Hypothalamus (tissue), 51 donors: ENCODE measurements at places on chromosomes 3 and 15.

DNA sequence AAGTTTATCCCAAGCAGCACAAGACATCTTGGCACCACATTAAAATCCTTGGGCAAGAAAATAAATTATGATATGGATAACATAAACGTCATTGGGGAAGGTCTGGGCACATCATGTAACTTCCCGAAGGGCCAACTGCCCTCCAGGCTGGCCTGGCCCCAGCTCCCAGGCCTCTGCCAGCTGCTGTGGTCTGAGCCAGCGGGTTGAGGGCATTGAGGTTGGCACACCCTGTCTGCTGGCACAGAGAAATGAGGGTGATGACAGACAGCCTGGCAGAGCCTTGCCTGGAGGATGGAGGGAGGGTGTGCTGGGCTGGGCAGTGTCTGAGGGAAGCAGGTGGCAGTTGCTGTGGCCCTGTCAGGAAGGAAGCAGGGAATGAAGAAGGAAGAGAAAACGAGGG lies 3.3 kb upstream of the RBSN start:
- peak; percentile 71 for DNase-seq

- DNase-seq = no peak
These were observed 540.2 kb downstream of the NAALADL2 start for GRCh38 chr3:175399156-175399840.

GRCh38 chr15:62407216-62407615 lies 242.1 kb upstream of the C2CD4B start:
- DNase-seq = no peak

- no peak for DNase-seq
These were observed 62.8 kb downstream of the SGO1 start for GRCh38 chr3:20123131-20123652.

DNA sequence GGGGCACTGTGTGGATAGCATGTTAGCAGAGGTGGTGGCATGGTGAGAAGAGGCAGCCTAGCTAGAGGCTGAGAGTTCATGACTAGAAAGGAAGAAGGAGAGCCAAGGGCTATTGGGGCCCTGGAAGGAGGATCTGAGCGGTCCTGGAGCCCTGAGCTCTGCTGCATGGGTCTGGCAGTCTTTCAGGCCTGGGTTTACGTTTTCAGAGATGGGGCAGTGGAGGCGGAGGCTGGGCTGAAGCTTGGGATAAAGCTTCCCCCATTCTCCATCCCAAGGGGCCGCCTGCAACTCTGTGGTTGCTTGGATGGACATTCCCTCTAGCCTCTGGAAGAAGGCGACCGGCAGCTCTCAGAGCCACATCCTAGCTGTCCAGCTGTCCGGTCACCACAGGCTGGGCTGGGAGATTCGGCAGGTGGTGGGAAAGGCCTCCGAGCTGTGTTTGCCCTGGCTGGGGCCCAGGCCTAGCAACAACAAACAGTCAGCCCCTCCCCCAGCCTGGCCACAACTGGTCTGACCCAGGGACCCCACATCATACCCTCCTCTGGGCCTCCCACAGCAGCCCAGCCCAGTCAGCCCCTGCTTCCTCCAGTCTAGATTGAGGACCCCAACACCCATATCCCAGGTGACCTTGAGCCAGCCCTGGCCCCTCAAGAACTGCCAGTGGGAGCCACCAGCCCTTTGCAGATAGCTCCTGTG lies 1.8 kb upstream of the SLC38A3 start:
- no peak for DNase-seq

- DNase-seq = no peak
These were observed 49.8 kb downstream of the ST3GAL6 start for GRCh38 chr3:98812851-98813374.

- no peak for DNase-seq
These were observed 648.7 kb upstream of the DPPA4 start for GRCh38 chr3:109985943-109986555.

DNA sequence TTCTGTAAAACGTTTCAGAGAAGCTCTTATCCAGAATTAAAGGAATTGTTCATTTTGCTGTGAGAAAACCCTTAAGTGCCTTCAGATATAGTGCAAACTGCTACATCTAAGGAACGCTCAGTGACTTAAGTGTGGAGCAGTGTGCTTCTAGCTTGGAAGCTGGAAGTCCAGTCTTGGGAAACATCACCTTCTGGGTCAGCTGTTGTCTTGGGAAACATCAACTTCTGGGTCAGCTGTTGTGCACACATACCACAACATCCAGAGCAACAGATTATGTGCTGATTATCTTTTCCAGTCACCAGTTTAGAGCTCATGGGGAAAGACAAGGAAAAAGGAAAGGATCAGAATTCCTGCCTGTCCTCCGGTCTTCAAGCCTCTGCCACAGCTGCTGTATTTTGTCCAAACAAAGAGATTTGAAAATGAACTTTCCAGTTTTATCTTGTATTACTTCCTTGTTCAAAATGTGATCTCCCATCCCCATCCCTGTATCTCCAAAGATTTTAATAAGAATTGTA lies 713.6 kb downstream of the NSUN3 start:
- no peak for DNase-seq

DNA sequence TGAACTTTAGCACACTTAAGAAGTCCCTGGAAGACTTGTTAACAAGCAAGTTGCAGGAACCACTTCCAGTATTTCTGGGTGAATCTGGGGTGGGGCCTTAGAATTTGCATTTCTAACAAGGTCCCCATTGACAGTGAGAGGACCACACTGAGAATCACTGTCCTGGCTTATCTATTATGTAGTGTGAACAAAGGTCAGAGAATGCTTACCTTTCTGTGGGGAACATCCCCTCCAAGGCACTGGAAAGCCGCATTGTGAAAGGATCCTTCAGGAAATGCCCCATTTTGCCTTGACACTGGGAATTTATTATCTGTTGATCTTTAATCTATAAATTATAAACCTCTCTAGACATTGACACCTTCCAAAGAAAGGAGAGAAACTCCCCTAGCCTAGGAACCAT lies 74.8 kb downstream of the IGF2BP2 start:
- DNase-seq = no peak

DNA sequence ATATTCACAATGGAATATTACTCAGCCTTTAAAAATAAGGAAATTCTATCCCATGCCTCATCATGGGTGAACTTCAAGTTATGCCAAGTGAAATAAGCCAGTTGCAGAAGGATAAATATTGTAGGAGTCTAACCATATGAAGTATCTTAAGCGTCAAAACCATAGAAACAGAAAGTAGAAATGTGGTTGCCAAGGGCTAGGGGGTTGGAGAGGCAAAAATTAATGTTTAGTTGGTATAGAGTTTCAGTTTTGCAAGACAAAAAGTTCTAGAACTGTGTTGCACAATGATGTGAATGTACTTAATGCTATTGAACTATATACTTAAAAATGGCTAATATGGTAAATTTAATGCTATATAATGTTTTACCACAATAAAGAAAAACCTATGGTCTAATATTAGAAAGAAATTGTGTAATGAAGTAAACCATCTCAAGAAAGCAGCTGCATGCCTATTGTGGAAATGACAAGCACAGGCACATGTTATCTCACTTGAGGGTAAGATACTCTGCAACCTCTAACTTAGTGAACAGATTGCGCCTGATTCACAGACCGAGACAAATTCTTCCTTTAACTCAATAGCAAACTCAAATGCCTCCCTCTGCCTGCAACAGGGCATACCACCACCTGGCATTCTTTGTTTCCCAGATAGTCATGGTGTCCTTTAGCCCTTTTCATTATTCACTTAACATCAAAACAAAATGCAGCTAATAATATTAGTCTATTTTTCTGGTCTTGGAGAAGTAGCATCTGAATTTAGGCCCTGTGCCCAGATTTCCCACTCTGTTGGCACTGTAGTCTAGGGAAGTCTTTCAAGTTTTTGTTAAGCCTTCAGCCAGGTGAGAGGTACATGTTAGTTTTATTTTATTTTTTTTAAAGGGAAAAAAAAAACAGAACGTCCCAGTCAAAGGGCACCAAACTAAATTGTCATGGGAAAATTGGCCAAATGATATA lies 80.2 kb upstream of the ACP3 start:
- DNase-seq = no peak
